ENCODE measurements at places on chromosomes 12 and 14.

GRCh38 chr12:123119808-123120207 lies 31.1 kb downstream of the PITPNM2 start:
- DNase-seq = no peak

DNA sequence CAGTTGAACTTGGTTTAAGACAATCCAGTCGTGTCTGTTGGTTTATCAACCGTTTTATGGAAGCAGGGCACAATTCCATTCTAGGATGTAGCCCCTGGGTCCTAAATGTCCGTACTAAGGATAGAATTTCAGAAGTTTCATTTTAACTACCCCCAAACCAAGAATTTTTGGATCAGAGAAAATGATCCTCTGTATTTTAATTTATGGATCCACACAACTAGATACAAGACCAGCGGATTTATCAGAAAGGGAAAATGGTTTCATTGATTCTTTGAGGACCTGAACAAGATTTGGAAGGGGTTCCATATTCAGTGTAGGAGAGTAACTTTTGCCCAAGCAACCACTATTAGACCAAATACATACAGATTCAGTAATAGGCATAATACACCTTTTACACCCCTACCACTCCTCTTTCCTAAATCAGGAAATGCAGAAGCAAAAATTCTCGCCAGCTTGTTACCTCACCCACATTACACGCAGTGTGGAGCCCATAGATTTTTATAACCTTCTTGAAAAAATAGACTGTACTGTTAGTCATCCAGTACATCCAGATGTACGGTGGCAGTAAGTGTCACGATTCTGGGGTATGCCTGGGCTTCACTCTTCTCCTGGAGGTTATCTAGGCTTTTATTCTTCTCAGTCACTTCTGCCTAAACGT lies 1.4 kb upstream of the FBXL14 start:
- no peak for DNase-seq

GRCh38 chr12:126042286-126042685 lies 977.1 kb downstream of the AACS start:
- DNase-seq = no peak

GRCh38 chr12:106226884-106227640 lies 20.8 kb downstream of the CKAP4 start:
- no peak for DNase-seq

- no peak for DNase-seq
These were observed 115.9 kb upstream of the TMPO start for GRCh38 chr12:98399532-98399931.

DNA sequence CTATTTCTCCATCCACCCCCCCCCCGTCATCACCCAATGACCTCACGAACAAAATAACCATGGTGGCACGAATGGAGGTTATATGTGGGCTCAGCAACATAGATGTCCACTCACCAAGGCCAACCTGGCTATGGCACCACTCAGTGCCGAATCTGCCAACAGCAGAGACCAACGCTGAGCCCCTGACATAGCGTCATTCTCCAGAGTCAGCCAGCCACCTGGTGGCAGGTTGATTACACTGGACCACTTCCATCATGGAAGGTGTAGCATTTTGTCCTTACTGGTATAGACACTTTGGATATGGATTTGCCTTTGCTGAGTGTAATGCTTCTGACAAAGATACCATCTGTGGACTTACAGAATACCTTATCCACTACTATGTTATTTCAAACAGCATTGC lies 24.2 kb upstream of the DYRK2 start:
- DNase-seq = no peak

GRCh38 chr14:59450716-59451115 lies 14.5 kb downstream of the GPR135 start:
- no peak for DNase-seq

DNA sequence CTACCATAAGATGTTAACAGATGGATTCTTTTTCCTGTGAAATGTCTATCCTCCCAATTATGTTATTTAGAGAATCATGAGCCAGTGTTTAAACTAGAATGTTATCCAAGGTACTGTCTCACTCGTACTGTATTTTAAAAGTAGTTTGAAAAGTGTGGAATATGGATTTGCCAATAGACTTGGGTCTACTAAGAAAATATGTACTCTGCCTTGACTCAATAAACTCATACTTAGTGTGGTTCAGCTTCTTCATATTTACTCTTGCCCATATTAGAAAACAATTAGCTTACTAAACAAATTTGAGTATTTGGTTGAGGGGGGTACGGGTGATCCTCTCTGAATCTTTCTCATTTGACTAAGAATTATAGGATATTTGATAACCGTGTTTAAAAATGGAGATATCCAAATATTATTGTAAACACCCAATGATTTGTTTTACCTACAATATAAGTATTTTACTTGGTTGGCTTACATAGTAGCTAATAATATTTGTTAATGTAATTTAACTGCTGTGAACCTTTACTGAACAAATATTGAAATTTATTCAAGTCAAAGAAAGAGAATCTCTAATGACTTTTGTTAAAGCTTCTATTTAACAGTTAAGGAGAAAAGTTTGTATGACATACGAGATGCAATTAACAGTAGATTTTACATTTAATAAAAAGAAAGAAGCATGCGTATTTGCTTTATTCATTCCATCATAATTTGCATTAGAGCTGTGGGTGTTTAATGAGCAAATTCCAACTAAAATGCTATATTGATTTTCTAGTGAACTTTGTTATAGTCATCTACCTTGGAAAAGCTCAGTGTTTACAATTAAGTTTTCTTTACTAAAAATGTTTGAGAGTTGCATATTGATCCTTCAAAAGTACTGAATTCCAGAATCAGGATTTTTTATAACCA lies 81.2 kb downstream of the MIPOL1 start:
- no peak for DNase-seq

GRCh38 chr14:59510001-59510400 lies 25.7 kb downstream of the JKAMP start:
- no peak for DNase-seq

DNA sequence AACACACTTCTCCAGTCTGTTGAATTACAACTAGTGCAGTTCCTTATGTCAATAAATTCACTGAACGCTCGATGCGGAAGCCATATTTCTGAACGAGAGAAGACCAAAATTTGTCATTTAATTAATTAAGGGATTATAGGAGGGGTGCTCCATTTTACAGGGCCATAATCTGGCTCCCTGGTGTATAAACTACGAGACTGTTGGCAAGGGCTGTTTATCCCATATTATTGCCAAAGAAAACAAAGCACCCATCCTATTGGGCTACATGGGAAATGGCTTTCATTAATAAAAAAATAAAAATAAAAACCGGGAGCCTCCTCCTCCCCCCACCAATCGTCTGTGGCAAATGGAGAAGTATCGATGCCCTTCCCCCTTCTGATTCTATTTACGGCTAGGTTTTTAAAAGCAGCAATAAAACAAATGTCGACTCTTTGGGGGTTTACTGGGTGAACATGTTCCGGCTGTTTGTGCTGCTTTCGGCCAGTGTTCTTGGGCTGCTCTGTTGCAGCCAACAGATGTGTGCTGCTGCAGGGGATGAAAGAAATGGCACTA lies 24.8 kb downstream of the ATF7 start:
- DNase-seq = peak; percentile 24

DNA sequence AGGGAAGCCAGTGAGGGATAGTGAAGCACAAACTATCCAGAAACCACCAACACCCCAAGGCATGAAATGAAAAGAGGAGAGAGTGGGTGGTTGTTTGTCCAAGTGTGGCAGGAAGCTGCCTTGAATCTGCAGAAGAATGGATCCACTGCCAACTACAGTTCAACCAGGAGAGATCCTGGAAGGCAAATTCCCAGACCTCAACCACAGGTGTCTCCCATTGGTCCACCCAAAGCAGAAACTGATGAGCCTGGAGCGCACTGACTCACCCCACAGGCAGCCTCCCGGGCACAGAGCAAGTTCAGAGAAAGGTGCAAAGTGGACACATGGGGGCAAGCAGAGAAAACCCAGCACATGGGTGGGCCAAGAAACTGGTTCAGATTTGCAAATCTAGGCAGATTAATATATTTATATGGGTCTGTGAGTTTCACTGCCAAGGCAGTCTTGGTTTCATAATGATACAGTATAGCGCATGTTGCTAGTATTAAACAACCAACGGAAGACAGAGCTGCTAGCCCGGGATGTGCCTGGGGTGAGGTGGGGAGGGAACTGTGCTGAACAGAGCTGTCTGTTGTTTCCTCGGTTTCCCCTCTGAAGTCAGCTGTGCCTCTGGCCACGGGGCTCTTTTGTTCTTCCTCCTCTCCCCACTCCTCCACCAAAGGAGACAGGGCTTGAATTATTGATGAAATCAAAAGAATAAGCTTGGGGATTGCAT lies 416.2 kb upstream of the CCDC196 start:
- DNase-seq = no peak

DNA sequence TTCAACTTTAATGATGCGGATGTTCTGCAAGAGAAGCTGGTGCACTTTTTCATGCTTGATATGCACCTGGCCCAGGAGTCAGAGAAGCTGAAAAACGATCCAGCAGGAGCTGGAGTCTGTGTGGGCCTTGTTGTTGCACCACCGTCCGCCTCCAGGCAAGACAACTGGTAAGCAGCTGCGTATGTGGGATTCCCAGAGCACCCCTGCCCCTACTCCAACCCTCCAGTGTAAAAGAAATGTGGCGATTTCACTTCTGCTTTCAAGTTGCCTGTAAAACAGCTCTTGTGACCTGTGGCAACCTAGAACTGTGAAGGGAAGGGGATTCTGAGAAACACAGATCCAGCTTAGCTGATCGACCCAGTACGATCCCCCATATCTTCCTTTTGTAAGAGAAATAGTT lies 154.1 kb upstream of the PELI2 start:
- no peak for DNase-seq

GRCh38 chr14:44791730-44792129 lies 170.0 kb downstream of the KLHL28 start:
- DNase-seq = no peak

DNA sequence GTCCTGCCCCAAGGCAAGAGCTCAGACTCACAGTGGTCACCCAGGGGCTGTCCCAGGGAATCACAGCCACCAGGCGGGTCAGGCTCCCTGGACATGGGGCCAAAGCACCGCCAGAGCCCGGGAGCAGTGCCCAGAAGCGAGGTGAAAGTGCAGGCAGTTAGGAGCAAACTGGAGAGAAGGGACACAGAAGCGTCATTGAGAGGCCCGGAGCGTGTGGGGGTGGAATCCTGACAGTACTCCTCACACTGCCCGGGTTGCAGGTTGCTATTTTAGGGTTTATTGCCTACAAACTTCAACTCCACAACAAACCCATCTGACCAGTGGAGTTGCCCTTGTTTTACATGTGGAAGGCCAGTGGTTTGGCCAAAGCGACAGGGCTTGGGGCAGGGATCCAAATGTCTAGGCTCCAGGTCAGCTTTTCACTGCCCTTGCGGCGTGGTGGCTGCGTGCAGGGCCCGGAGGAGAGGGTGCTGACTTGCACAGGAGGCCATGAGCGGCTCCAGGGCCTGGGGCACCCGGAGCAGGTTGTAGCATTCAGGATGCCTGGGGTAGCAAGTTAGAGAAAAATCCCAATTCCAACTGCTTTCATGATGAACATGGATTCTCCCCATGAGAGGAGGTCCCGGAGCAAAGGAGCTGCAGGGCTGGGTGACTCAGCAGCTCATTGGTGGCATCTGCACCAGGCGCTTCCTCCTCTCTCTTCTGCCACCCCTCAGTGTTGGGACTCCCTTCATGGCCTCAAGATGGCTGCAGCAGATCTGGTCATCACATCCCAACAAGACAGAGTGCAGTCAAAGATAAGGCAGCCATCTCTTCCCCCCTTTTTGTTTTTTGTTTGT lies 112.3 kb upstream of the NCOR2 start:
- no peak for DNase-seq

DNA sequence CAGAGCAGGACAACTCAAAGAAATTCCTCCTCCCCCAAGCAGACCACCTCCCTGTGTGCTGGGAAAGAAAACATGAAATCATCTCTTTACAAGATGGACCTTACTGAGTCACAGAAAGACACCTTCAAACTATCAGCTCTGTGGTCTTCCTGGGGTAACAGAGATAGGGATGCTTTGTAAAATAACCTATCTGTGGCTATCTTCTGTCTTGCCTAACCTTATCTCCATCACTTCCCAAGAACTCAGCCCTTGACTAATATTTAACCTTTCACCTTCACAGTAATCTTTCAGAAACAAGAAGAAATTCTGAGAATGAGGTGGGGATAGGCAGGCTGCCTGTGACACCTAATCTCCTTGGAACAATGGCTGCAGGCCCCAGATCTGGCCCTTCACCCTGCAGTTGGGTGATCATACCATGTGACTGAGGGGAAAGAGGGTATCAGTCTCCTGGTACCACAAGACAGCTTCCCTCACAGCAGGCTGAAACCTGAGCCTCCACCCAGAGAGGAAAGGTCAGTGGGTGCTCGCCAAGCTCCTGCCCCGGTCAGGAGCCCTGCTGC lies 27.4 kb upstream of the CEBPE start:
- no peak for DNase-seq

GRCh38 chr12:56346675-56347074 lies 8.0 kb downstream of the IL23A start:
- peak; percentile 56 for DNase-seq

DNA sequence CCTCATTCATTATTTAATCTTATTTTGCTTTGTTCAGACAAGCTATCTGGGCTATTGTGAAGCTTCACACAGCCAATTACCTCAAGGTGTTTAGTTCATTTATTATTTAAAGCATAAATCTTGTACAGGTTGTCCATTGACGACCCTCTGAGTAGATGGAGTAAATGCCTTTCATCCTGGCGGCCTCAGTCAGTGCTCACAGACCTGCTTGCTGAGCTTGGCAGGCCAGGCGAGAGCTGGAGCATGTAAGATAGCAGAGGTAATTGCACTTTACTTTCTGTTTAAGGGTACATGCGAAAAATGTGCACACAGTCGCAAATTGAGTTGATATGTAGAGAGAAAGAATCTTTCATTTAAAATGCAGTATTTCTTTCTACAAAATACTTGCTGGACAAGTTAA lies 224.4 kb downstream of the NPAS3 start:
- no peak for DNase-seq

GRCh38 chr12:106994579-106995220 lies 7.8 kb upstream of the MTERF2 start:
- DNase-seq = no peak

- no peak for DNase-seq
These were observed 8.3 kb upstream of the GPX2 start for GRCh38 chr14:64950889-64951288.

DNA sequence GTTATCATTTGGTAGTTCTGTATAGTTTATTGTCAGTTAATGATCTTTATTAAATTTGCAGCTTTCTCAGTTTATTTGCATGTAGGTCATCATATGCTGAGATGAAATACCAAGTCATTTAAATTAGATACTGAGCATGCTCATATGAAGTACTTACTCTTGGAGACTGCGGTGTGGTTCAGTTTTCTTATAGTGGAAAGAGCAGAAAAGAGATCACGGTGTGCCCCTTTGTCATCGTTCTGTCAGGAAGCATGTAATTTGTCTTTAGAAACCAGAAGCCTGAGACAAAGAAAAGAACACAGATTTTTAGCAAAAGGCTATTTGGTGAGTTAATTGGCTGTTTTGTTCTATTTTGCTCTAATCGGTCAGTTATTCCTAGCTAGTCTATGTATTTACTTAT lies 75.6 kb downstream of the PLEKHA5 start:
- DNase-seq = no peak

DNA sequence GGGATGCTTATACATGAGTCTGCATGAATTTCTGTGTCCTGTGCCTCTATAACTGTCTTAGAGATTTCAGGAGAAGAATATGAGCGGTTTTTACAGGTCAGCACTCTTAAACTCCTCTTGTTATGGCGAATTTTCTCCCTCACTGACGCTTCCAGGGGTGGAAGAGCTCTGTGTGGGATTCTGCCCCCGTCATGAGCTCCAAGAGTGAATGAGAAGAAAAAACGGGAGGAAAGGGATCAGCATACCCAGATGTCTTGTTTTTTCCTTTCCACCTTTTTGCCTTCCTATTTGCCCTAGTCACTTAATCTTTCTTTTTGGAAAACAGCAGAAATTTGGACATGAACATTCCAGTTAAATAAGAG lies 651 bp downstream of the PFKM start:
- no peak for DNase-seq

GRCh38 chr12:180445-180844 lies 33.5 kb downstream of the SLC6A12 start:
- DNase-seq = no peak

All from WERI-Rb-1 (cell line).